Dermis microvascular lymphatic vessel endothelial cell (primary cell): ENCODE measurements at places on chromosomes 5 and 9. TPM values are rescaled to one million over a fixed set of nuclear protein-coding genes. Genes with fewer than 3 reads are reported as not detected.

MACROH2A1 gene
- total RNA-seq = 159 TPM in 2 replicates

S100Z gene
- not detected in 2 replicates for total RNA-seq

CMYA5 gene
- total RNA-seq = under 0.01 TPM in 2 replicates

RABEPK gene
- total RNA-seq = 18.0 and 21.6 TPM in 2 replicates

PCDHA9 gene
- total RNA-seq = under 0.01 TPM in 2 replicates
